Activated CD4-positive, alpha-beta T cell treated with anti-CD3 and anti-CD28 coated beads, Interleukin-2, amount 10 ng/mL, durations not matched to agents 7 days and 5 days (primary cell): ENCODE measurements at places on chromosomes 13 and 19.

- no peak for DNase-seq
Measured at GRCh38 chr19:5572556-5573286, 5.0 kb upstream of the TINCR start.

DNA sequence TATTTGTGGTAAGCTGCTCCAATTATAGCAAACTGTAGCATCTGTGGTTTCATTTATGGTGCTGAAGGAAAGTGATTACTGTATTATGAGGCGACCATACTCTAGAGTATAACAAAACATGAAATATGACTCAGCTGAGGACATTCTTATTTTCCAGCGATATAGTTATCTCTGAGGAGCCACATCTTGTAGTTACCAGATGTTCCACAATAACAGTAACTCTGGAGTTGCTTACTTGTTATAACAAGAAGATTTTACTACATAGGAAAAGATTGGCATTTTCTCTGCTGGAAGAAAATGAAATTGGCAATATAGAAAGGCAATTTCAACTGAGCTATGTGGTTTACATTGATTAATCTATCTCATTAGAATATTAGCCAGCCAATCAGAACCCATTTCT, 1634.2 kb downstream of the PCDH9 start:
- no peak for DNase-seq

GRCh38 chr13:113616991-113617749, 32.6 kb downstream of the TFDP1 start:
- DNase-seq: no peak

DNA sequence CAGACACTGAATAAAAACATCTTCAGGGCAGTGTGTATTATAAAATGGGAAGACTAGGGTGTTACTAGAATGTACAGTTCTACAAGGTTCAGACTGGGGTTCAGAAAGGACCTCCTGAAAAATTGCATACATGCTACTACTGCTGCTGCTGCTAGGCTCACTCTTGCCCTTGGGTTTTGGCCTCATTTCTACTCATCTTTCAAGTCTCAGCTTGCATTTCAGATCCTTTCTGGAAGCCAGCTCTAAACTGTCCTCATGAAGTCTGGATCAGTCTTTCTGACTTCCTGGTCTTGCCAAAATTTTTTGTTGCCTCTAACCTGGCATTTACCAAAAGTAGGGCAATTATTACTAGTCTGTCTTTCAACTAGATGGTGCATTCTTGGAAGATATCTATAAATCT, 393.3 kb downstream of the DIAPH3 start:
- DNase-seq: no peak

- DNase-seq: no peak
Measured at GRCh38 chr13:110618167-110618566, 2.8 kb downstream of the NAXD start.

GRCh38 chr13:51584731-51585672, 740 bp downstream of the WDFY2 start:
- DNase-seq: peak; percentile 82

GRCh38 chr13:80307401-80307987, 33.4 kb downstream of the SPRY2 start:
- DNase-seq: no peak

- no peak for DNase-seq
Measured at GRCh38 chr13:97478247-97478646, 44.3 kb downstream of the RAP2A start.

DNA sequence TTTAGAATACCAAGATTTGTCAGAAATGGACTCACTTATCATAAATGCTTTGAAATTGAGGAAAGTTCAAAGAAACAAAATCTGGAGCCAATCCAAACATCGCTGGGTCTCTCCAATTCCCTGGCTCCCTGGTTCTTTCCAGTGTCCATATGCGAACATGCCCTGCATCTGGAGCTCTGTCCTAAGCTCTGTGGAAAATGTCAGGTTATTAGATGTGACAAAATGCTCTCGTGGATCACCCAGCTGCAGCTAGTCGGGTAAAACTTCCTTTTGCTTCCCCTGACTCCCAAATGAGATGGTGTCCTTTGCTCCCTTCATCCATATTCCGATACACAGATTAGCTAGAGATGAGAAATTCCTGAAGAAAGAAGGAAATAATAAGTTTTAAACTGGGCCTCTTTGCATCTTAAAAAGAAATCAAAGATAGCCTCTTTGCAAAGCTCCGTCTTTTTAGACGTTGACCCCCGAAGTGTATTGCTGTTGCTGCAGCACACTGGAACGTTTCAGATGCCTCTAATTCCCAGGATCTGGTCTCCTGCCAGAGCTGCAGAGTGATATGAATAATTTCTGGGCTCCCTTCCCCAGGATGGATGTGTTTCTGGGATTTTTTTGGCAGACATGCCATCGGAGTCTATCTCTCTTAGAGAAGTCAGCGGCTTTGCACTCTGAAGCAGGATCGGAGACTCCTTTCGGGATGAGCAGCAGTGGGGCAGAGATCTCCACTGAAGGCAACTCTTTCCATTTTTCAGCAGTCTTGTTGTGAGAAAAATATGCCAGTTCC, 102.9 kb downstream of the TEX26 start:
- no peak for DNase-seq

GRCh38 chr13:30736461-30737320, 1.3 kb downstream of the ALOX5AP start:
- no peak for DNase-seq

- no peak for DNase-seq
Measured at GRCh38 chr13:45042539-45042938, 53.2 kb downstream of the GPALPP1 start.

GRCh38 chr13:48648446-48648845, 5.3 kb upstream of the CYSLTR2 start:
- DNase-seq: no peak

DNA sequence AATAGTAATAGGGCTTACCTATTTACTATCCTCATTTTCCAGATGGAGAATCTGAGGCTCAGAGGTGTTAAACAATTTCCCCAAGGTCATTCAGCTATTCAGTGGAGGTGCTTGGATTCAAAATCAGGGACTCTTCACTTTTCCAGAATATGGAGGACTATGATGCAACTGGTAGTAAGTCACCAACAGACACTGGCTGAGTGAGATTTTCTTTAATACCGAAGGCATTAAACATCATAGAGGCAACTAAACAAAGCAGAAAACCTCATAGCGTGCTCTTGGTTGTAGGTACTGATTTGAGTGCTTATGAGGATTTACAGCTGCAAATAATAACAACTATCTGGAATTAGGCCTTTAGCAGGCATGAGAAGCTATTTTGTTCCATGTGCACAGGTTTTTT, 134.4 kb downstream of the DLEU7 start:
- no peak for DNase-seq

- no peak for DNase-seq
Measured at GRCh38 chr19:35212241-35212640, 16.3 kb downstream of the FAM187B start.

GRCh38 chr13:111122056-111122455, 6.9 kb downstream of the ARHGEF7 start:
- no peak for DNase-seq

DNA sequence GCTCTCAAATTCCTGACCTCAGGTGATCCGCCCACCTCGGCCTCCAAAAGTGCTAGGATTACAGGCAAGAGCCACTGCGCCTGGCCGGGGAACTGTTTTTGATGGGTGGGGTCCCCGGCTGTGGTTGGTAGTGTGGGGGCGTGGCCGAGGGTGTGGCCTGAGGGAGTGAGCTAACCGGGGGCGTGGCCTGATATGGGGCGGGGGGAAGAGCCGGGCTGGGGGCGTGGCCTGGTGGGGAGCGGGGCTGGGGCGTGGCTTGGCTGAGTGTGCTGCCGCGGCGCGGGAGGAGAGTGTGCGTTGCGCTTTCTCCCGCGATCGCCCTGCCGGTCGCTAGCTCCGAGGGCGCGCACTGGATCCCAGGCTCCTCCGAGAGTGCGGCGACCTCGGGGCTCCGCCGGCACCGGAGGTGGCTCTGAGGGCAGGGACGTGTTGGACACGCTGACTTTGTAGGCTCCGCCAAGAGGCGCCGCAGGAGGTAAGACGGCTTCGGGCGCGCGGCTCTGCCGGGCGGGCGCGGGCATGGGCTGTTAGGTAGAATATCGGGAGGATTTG, at the start of gene SPATA13:
Gene SPATA13, plus strand, starts transcription at position 263 of the 552 bp plus-strand sequence. CDS start 62,210 bp downstream, outside the sequence.
- peak; percentile 95 for DNase-seq

GRCh38 chr13:101025519-101025918, 350.9 kb upstream of the TMTC4 start:
- DNase-seq: no peak

- DNase-seq: peak; percentile 20
Measured at GRCh38 chr19:38684078-38684861, 36.8 kb downstream of the ACTN4 start.

- no peak for DNase-seq
Measured at GRCh38 chr19:42229301-42229854, 9.3 kb downstream of the ZNF526 start.

- no peak for DNase-seq
Measured at GRCh38 chr19:5536337-5536894, 31.3 kb downstream of the TINCR start.

- no peak for DNase-seq
Measured at GRCh38 chr13:48446464-48446863, 33.6 kb upstream of the LPAR6 start.

DNA sequence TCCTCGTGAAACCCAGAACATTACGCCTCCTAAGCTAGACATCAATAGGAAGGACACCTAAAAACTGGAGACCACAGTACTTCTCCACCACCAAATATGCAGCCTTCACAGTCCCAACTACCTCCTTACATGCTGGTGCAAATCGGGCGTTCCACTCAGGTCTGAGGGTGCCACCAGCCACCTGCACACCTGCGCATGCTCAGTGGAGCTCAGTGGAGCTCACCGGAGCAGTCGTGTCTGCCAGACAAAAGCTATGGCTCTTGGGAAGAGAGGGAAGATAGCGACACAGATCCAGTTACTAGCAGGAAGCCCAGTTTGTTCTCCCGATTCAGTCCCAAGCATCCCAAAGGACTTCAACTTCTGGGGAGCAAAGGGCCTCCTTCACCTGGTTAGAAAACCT, 237.1 kb downstream of the TSHZ3 start:
- no peak for DNase-seq

- no peak for DNase-seq
Measured at GRCh38 chr13:97766749-97767148, 186.7 kb upstream of the IPO5 start.

- no peak for DNase-seq
Measured at GRCh38 chr13:71797517-71797916, 69.5 kb downstream of the DACH1 start.

- DNase-seq: peak; percentile 78
Measured at GRCh38 chr19:49937750-49938381, 8.6 kb upstream of the NUP62 start.

DNA sequence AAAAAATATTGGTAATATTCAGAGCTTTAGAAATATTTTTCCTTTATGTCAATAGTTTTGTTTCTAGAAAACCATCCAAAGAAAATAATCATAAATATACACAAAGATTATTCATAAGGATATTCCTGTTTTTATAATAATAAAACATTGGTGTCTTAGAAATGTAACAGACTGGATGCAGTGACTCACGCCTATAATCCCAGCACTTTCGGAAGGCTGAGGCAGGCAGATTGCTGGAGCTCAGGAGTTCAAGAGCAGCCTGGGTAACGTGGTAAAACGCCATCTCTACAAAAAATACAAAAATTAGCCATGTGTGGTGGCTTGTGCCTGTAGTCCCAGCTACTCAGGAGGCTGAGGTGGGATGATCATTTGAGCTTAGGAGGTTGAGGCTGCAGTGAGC, 106.8 kb downstream of the DHRS12 start:
- no peak for DNase-seq

- DNase-seq: no peak
Measured at GRCh38 chr19:31783592-31783991, 434.4 kb upstream of the TSHZ3 start.
